ENCODE measurements at places on chromosomes 3 and 15.

DNA sequence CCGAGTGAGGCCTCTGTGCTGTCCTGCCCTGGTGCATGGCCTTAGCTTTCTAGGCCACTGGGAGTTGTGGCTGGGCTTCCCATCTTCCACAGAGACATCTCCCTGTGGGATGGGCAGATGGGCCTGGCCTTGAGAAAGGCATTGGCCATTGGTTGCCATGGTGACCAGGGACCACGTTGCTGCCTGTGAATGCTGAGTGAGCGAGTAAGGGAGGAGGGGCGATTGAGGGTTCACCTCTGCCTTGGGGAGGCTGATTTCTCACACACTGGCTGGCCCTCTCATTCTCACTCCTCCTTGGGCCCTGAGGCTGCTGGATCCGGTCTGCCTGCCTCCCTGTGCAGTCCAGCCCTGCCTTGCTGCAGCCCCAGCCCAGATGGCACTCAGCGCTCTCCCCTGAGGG is 26.4 kb upstream of the DOCK3 start:
- no peak for DNase-seq

DNA sequence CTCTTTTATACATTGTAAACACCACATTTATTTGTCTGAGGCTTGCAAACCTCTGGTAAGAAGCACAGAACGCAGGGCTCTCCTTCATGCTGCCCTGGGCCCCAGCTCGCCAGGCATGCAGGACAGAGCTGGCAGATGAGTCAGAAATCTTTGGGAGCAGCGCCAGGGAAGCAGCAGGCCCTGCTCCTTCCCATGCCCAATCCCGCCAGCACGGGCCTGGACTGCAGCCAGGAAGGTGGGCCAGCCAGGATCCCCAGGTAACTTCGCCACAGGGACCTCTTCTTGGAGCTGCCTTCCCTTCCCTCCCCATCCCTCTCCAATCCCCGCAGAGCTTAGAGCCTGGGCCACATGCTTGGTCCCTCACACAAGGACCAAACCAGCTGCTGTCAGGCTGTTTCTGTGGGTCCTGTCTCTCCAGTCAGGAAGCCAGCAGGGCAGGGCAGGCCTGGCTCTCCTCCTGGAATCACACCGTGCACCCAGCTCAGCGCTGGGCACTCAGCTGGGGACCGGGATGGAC is 8.8 kb downstream of the STOML1 start:
- DNase-seq = no peak

- DNase-seq = no peak
Observed at GRCh38 chr3:2354702-2355101, 256.0 kb downstream of the CNTN4 start.

GRCh38 chr15:35535365-35535916 is 10.5 kb downstream of the DPH6 start:
- no peak for DNase-seq

DNA sequence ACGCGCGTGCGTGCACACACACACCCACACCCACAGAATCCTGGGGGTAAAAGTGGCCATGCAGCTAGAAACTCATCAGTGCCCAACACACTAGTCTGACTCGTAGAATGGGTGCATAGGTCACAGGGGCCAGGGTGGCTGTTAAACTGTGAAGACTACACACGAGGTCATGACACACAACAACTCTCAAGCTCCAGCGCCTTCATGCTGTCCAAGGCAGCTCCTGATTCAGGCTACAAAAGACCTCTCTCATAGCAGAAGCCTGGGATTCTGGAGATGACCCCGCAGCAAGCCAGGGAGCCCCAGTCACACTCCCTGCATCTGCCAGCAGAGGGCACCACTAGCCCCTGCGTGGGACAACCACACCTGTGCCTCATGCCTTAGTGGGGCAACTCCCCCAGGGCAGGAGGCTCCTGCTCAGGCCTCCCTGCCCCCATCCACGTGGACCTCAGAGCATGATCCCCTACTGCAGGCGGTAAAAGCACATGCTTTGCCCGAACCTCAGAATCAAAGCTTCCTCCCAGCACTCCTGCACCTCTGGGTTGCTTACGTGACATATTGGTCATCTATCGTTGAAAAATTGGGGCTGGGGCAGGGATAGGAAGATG is 93.1 kb downstream of the LRIG1 start:
- peak; percentile 68 for DNase-seq

- no peak for DNase-seq
Observed at GRCh38 chr3:66486202-66486601, 14.6 kb downstream of the LRIG1 start.

GRCh38 chr3:56207922-56208321 is 260.3 kb downstream of the ERC2 start:
- DNase-seq = peak; percentile 16

- DNase-seq = no peak
Observed at GRCh38 chr3:157369727-157370421, 66.8 kb upstream of the PTX3 start.

DNA sequence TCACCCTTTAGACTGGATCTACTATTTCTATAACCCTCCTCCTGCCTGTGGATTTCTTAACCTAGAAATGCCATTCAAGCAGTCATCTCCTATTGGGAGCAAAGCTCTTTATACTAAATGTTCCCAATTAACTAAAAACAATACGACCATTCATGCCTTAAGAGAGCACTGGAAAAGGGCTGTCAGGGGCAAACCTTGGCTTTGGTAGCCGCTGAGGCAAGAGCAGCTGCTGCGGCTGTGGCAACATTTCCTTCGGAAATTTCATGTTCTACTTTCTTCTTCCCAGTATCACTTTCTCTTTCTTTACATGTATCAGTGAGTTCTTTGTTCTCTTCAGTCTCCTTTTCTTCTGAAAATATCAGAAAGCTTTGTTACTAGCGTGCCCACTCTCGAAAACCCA is 56.3 kb upstream of the CSPG5 start:
- no peak for DNase-seq

GRCh38 chr3:126858887-126859286 is 124.0 kb upstream of the PLXNA1 start:
- DNase-seq = no peak

DNA sequence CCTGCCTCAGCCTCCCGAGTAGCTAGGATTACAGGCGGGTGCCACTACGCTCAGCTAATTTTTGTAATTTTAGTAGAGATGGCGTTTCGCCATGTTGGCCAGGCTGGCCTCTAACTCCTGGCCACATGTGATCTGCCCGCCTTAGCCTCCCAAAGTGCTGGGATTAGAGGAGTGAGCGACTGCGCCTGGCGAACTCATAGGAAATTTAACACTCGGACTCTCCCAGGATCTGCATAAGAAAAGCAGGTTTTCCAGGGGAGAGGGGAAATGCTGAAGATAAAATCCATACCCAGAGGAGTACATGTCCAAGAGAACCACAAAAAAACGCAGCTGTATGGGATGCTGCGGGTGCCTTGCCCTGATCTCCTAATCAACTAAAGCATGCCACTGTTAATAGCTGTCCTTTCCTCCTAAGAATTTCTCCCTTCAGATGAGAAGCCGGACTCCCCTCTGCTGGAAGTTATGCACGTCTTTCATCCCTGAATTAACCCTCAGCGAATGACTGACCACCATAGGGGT is 25.3 kb upstream of the TGFBR2 start:
- DNase-seq = no peak

DNA sequence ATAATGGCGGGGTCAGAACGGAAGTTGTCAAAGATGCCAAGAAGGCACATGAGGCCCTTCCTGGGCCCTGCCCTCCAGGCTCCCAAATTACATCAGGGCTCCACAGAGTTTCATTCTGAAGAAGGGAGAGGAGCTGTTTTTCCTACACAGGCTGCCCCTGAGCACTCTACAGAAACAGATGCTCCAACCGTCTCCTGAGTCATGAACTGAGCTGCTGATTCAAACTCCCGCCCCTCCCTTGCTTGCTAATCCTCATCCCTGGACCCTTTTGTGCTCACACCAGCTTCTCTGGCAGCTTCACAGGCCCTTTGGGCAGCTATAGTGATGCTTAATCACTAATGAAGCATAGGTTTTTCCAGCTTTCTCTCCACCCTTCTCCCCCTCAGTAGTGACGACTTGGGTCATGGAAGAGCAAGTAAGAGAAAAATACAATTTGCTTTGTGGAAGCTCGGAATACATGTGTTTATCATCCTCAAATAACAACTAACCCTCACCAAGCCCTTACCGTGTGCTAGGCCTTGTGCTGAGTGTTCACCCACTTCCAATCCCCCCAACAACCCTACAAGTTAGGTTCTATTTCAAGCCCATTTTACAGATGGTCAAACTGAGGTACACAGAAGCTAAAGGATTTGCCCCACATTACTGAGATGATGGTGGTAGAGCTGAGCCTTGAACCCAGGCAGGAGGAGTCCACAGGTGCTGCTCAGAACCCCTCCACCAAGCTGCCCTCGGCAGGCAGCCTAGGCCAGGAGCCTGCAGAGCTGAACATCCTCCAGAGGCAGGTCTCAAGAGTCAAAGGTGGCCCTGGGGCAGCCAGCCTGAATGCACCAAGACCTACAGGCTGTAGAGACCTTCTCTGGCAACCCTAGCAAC is 21.9 kb downstream of the MEGF11 start:
- DNase-seq = no peak

DNA sequence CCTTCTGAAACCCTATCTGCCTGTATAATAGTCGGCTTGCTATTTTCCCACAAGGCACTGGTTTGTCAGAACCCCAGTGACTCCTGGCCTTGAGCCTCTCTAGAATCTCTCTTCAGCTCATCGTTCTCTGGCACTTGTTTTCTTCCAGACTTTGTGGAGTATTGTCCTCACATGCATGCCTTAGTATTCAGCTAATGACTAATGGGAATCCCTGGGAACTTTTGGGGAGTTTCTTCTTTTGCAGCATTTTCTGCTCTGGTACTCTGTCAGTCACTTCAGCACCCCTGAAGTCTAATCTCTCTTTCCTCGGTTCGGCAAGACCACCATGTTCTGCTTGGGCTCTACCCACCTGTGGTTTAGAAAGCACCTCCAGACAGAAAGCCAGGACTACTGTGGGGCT is 35.8 kb upstream of the THRB start:
- no peak for DNase-seq

DNA sequence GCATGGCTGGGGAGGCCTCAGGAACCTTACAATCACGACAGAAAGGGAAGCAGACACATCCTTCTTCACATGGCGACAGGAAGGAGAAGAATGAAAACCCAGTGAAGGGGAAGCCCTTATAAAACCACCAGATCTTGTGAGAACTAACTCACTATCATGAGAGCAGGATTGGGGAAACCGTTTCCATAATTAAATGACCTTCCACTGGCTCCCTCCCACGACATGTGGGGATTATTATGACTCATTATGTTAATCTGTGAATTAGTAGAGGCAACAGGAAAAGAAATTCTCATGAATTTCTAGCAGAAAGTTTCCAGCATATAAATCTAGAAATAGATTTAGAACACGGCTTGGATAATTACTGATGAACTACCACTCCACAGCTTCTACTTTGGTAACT is 937.3 kb downstream of the ROBO1 start:
- DNase-seq = no peak
